Mesothelial cell of epicardium (in vitro differentiated cells): ENCODE measurements at places on chromosomes 5 and 9.

DNA sequence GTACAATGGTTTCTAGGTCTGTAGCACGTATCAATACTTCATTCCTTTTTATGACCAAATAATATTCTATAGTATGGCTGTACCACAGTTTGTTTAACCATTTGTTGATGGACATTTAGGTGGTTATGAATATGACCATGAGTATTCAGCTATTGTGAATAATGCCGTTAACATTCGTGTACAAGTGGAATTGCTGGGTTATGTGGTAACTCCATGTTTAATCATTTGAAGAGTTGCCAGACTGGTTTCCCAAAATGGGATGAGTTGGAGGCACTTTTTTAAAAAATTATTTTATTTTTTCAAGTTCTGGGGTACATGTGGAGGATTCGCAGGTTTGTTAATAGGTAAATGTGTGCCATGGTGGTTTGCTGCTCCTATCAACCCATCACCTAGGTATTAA, 4.6 kb downstream of the SNX2 start:
- no peak for DNase-seq

- no peak for DNase-seq
Observed at GRCh38 chr9:86983620-86984259, 36.4 kb upstream of the GAS1 start.

GRCh38 chr9:1869843-1870242, 145.3 kb upstream of the SMARCA2 start:
- no peak for DNase-seq

DNA sequence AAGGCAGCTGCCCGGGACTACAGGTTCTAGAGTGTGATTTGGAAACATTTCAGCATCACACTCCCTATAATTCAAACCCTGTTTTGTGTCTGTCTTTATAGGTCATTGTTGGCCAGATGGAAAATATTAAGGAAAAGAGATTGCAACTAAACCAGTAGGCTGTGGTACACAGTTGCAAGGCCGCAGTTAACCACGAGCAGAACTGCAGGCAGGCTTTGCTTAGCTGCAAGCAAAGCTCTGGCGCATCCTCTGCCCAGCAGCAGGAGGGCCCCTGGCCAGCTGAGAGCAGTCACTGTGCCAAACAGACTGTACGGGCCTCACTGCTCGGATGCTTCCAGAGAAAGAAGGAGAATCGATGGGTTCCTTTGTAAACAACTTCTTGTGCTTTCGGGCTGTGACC, 204.5 kb downstream of the DENND1A start:
- no peak for DNase-seq

GRCh38 chr5:129747572-129748407, at the start of gene MINAR2:
TSS of gene MINAR2 (plus strand) at chr5:129748094. CDS start at chr5:129748191, 97 bp downstream.
- no peak for DNase-seq

- no peak for DNase-seq
Observed at GRCh38 chr9:33165263-33166151, 1.6 kb downstream of the B4GALT1 start.

GRCh38 chr5:181222630-181223057, 437 bp upstream of the TRIM41 start:
- DNase-seq, result no peak

DNA sequence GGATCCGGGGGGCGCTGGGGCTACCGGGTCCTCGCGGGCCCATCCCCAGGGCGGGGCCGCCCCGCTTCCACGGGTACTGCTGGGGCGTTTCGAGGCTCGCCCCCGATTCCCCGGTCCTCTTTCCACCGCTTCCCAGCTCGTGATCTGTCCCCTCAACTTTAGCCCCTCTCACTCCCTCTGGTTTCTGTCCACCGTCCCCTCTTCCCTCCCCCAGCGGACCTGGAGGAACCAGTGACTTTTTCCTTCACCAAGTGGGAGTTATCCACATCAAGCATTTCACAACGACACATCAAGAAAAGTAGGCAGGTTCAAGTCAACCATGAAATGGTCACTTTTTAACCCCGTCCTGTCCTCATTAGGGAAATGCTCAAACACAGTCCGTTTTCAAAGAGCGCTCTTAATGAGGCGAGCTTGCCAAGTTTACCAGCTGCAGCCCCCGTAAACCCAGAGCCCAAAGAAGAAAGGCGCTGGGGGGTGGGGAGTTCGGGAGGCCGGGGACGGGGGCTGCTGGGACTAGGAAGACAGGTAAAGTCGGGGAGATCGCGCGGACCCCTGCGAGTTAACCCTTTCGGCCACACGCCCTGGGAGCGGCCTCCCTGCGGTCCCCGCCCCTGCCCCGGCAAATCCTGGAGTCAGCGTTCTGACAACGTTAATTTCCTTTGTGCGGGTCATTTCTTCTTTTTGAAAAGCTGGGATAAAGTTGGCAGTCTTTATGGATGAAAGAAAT, 2.1 kb upstream of the NFIB start:
- DNase-seq, result peak; percentile 39
